Choroid plexus epithelial cell (primary cell): ENCODE measurements at places on chromosomes 13 and 19.

DNA sequence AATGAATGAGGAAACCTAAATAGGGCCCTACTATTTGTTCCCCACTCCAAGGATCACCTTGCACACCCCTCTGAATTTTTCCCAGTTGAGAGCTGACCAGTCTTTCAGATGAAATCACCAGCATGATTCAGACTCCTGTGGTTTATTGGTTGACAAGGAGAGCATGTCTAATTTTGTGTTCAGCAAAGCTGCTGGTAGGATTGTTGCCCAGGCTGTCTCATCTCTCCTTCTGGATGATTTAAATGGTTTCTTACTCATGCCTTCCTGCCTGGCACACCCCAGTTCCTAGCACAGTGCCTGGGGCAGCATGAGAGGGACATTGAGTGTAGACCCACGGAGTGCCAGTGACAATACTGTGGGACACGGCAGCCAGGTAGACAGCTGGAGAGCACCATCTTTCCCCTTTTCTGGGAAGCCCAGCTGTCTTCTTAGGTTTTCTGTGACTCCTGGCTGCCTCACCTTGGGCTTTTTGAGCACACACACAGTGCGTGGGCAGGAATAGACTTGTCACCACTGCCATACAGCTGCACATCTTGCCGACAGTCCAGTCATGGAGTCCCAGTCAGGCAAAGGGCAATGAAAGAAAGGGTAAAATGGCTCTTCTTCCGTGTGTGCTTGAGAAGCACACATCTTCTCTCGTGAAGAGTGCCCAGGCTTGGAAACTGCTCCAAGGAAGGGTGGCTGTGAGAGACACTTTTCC, 12.3 kb downstream of the FGF9 start:
- DNase-seq = no peak

GRCh38 chr19:18594824-18595373, 6.3 kb downstream of the REX1BD start:
- DNase-seq = no peak

GRCh38 chr19:9538183-9539058, at the start of gene ZNF426:
Gene ZNF426 (minus strand): TSS chr19:9538645. CDS start chr19:9536232, 2,413 bp downstream.
- DNase-seq = peak; percentile 94

GRCh38 chr13:21077788-21078353, 16.5 kb upstream of the LATS2 start:
- no peak for DNase-seq

DNA sequence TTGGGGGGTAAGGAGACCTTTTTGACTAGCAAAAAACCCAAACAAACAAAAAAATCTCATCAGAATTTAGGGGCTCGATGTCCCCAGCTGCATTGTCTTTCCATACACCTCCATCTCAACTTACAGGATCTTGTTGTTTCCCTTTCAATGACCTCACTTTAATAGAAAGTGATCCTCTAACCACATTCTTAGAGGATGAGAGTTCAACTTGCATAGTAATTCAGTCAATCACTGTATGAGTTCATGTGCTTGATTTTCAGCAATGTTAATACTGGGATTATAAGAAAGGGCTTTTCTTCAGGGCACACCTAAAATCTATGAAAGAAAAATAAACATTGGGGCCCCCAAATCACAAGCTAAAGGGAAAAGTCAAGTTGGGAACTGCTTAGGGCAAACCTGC, 1512.0 kb downstream of the SLITRK1 start:
- peak; percentile 36 for DNase-seq

DNA sequence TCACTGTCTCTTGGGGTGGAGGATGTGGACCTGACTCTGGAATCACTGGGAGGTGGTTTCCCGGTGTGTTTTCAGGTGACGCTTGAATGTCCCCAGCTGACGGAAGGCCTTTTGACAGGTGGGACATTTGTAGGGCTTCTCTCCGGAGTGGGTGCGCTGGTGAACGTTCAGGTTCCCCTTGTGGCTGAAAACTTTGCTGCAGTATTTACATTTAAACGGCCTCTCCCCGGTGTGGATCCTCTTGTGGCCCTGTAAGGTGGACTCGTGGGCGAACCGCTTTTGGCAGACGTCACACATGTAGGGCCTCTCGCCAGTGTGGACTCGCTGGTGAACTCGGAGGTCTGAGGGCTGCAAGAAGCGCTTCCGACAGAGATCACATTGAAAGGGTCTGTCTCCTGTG, 7.8 kb downstream of the ZSCAN5B start:
- DNase-seq = no peak

GRCh38 chr19:641702-642101, 2.0 kb downstream of the FGF22 start:
- DNase-seq = no peak

GRCh38 chr19:2813235-2814160, 6.2 kb upstream of the ZNF554 start:
- no peak for DNase-seq

GRCh38 chr19:18940769-18941627, at the start of gene HOMER3:
Gene HOMER3 (minus strand): TSS chr19:18941217. CDS start chr19:18938982, 2,235 bp downstream.
- DNase-seq = peak; percentile 54

DNA sequence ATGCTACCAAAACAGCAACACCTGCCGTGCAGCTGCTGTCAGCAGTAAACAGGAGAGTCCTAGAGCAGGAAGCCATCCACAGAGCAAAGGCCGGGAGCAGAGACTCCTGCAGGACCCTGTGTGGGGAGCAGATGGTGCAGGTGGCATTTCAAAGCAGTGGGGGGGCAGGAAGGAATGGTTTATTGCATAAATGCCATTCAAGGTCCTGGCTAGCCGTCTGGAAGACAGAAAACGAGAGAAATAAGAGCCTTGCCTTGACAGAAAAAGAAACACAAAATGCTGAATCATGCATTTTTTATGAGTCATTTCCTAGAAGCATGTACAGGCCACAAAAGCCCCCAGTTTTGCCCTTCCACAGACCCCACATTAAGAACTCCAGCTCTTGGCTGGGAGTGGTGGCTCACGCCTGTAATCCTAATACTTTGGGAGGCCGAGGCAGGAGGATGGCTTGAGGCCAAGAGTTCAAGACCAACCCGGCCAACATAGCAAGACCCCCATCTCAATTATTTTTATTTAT, 5.4 kb downstream of the RSPH6A start:
- DNase-seq = peak; percentile 85

- DNase-seq = no peak
Measured at GRCh38 chr19:49950590-49950948, 10.4 kb downstream of the SIGLEC11 start.

DNA sequence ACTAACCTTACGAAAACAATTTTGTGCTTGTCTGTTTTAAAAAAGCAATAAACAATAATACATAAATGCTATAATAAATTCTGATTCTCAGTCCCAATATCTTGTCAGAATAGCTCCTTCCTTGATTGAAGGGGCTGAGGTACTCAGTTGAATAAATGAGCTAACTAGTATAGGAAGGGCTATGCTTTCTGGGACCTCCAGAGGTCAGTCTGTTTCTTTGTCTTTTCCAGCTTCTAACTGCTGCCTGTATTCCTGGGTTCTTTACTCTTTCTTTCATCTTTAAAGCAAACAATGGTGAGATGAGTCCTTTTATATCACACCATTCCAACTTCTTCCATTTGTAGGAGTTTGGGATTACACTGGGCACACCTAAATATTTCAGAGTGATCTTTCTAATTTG, 1297.0 kb upstream of the ATXN8OS start:
- no peak for DNase-seq

- DNase-seq = peak; percentile 78
Measured at GRCh38 chr19:27776020-27776419, 1436.9 kb downstream of the UQCRFS1 start.

DNA sequence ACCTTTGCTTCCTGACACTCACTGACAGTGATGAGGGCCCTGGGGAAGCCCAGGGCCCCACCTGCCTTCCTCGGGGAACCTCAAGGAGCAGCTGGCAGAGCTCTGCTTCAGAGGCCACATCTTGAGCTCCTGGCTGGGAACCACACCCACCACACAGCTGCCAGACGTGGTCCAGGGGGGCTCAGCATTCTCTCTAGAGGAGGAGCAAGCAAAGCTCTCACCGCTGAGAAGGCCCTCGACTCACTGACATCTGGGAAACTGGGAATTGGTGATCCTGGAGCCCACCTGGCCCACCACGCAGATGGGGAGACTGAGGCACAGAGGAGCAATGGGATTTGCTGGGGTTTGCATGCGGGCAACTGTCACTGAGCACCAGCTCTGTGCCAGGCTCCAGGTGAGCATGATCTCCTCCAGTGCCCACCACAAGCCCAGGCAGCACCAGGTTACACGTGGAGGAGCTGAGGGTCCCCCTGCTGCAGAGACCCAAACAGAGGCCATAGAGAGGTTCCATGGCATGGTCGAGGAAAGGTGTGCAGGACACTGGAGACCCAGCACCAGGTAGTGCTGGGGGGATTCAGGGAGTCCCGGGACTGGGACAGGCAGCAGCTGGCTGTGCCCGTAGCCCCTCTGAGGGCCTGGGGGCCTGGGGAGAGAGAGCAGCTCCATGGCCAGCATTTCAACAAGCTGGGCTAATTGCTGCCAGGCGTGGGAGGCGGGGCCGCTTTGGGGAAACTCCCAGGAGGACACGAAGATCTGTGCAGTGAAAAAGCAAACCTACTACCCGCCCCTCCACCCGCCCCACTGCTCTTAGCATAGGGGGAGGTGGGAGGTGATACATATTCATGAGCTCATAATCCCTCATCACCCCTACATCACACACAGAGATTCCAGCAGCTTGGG, 33.4 kb downstream of the PEPD start:
- DNase-seq = no peak

DNA sequence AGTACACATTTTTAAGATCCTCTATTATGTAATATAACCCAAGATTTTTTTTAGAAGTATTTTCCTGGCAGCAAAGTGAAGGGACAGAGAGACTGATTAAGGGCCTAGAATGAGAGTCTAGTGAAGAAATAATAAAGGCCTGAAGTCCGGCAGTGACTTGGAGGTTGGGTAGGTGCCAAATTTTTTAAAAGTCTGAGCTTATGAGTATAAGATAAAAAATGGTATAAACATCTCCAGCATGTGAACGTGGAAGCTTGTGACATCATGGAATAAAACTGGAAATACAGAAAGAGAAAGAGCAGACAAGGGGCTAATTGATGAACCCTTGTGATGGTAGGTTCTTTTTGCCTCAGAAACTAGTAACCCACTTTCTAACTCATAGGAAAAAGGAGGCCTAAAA, 174.6 kb downstream of the SUCLA2 start:
- DNase-seq = peak; percentile 94

DNA sequence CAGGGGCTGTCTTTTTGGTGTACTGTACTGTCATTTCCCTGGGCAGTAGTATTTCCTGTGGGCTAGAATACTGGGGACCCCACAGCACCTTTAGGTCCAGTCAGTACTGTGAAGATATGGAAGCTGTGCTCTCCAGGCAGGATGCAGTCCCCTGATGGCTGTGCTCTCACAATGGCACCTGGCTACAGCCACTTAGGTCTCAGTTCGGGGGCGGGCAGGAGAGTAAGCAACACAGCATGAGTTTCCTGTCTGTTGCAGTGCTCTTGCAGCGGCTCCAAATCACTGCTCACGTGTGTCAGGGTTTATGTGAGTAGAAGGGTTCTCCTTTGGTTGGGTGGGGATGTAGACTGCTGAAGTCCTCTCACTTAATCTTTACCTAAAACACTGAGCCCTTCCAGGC, 810.4 kb downstream of the DACH1 start:
- DNase-seq = no peak

- peak; percentile 33 for DNase-seq
Measured at GRCh38 chr19:42193706-42194105, 23.8 kb downstream of the DEDD2 start.

- DNase-seq = no peak
Measured at GRCh38 chr13:80533175-80533574, 192.2 kb upstream of the SPRY2 start.

DNA sequence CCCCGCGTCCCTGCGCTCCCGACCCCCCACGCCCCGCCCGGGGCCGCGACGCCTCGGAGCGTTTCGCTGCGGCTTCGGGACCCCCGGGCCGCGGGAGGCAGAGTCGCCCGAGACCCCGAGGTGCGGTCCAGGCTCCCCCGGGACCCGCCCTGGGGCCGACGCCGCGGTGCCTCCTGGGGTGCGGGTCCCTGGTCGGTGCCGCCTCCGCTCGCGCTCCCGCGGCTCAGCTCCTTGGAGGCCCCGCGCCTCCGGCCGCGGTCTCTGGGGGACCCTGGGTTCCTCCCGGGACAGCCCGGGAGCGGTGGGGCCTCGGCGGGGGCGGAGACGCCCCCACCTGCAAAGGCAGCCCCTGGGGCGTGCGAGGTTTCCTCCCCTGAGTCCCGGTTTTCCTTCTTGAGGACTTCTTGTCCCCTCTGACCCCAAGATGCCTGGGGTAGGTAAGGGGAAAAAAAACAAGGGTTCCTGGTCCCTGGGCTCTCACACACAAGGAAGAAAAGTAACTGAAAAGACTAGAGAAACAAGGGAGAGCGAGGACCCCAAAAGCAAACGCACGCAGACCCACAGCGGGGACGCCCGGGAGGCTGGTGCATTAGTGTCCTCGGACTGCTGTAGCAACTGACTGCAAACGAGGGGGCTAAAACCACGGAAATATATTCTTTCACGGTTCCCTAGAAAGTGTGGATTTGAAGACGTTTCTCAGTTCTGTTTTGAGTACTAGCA, 740 bp downstream of the ZNF555 start:
- DNase-seq = no peak

- no peak for DNase-seq
Measured at GRCh38 chr19:42831221-42832019, 48.1 kb downstream of the PSG1 start.

DNA sequence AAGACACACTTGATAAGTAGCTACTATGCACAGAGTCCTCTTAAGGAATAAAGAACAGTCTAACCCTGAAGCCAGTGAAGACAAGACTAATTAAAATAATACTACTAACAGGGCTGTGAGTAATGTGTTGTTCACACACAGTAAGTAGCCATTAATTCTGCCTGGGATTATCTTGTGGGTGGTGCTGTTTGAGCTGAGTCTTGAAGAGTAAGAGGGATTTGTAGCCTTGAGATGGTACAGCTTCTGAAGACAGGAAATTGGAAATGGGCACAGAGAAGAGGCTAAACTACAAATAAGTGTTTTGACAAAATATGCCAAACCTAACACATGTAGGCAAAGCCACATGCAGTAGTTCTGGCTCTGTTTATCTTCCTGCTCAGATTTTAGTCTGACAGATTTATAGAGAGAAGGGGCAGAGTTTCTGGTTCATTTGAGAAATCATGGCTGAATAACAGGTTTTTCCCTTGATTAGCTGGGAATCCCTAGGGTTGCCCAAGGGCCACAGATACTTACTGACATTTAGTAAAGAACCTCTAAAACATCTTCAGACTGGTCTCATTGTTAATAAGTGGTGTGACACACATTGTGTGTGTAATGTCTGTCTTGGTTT, 38.0 kb downstream of the ITGBL1 start:
- no peak for DNase-seq

GRCh38 chr19:6516659-6517291, 14.1 kb upstream of the TNFSF9 start:
- peak; percentile 86 for DNase-seq

DNA sequence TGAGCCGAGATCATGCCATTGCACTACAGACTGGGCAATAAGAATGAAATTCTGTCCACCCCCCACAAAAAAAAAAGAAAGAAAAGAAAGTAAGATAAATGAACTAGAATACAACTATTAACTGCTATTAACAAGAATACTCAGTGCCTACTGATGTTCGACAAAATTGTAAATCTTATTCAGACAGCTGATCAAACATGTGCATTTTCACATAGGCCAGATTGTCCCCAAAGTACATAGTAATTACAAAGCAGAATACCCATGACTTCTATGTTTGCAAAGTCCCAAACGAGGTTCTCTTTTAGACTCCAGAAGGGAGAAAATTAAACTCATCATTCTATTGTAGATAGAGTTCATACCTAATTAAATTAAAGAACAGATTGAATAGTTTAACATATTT, 113.4 kb downstream of the UFM1 start:
- DNase-seq = no peak
